Bladder microvascular endothelial cell (primary cell): ENCODE measurements at places on chromosomes 16 and 17. TPM values are rescaled to one million over a fixed set of nuclear protein-coding genes. Genes with fewer than 3 reads are reported as not detected.

SPATA32 gene
- not detected in 2 replicates for total RNA-seq

SPNS3 gene
- total RNA-seq: 0.49 and 1.1 TPM in 2 replicates

SLC38A8 gene
- total RNA-seq: not detected in 2 replicates

TEKT3 gene
- not detected in 2 replicates for total RNA-seq

GAST gene
- not detected in 2 replicates for total RNA-seq

TOM1L1 gene
- total RNA-seq: 0.57 and 0.97 TPM in 2 replicates

ACSM2B gene
- total RNA-seq: 0.16 TPM in 1 of 2 replicates, not detected in the other

ARHGAP44 gene
- total RNA-seq: under 0.01 and 0.57 TPM in 2 replicates
